ENCODE measurements at places on chromosomes 3 and 15.

DNA sequence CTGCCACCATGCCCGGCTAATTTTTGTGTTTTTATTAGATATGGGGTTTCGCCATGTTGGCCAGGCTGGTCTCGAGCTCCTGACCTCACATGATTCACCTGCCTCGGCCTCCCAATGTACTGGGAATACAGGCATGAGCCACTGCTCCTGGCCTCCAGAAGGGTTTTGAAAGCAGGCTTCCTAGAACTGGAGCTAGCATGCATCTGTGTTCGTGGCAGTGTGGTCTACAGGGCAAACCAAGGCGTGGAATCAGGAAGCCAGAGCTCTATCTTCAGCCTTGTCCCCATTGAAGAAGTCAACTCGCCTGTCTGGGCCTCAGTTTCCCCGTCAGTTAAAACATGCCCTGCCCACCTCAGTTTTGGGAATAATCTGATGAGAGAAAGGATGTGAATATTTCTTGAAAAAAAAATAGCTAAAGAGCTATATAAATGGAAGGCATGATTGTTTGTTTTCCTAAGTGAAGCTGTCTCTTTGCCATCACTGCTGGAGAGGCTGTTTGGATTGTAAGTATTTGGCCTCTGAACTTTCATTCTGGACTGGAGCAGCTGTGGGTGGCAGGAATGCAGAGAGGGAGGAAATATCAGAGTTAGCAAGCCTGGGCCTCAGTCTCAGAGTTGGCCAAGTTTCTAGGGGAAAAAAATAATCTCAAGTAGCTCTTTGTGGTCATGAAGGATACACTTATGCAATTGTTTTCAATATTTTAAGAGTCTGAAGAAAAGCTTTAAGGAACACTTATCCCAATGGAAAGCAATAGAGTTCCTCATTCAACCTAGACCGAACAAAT, 36.5 kb upstream of the UACA start:
- no peak for DNase-seq

- no peak for DNase-seq
These were observed 37.0 kb downstream of the PPARG start for GRCh38 chr3:12325586-12326515.

GRCh38 chr3:34212656-34213055, 414.2 kb downstream of the PDCD6IP start:
- DNase-seq, result no peak

DNA sequence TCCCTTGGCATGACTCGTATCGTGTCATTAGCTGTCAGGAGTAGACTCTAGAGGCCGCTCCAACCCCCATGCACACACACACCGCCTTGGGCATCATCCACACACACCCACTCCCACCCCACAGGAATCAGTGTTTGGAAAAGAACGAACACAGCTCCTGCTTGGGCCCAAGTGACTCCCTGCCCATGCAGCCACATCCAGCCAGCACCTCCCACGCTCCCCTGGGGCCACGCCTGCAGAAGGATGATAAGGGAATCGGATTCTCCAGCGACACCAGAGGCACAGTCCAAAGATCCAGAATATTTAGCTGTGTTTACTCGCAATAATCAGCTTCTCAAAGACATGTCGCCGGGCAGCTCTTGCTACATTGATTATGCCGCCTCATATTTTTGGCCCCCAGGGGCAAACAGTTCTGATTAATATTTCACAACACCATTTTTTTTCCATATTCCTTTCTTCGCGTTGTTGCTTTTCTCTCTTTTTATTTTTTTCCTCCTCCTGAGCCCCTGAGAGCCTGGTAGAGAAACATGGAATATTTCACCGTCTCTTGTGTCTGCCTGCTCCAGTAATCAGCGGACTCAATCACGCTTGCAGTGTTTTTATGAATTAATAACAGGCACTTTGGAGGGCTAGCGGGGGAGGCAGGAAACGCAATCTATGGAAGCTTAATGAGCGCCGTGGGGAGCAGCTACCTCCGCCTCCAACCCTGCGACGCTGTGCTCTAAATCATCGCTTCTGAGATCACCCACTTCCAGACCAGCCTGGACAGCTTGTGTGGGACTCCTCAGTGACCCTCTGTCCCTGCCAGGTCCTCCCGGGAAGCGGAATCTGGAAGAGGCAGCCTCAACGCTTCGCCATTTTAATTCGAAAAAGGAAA, 221.4 kb downstream of the TLE3 start:
- DNase-seq, result no peak

DNA sequence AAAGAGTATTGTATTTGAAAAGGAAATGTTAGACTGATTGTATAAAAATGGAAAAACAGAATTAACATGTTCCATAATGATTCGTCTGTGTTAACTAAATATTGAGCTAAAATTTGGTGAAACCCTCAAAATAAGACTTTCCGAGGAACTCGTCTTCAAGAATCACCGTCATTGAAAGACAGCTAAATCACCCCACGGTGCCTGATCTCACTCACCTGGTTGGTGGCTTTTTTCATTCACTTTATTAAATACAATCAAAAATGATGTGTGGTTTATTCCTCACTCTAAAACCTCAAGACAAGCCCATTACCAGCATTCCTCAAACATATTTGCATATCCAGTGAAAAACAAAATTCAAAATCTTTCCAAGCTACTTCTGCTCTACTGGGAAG, 153.9 kb downstream of the FOXP1 start:
- DNase-seq, result no peak

All from stimulated activated CD4-positive, alpha-beta T cell treated with anti-CD3 and anti-CD28 coated beads, Interleukin-2, amount 100 ng/mL, for 4 hours (primary cell).